H1 (cell line): ENCODE measurements at places on chromosomes 5 and 9. TPM values are rescaled to one million over a fixed set of nuclear protein-coding genes. Genes with fewer than 3 reads are reported as not detected.

- no peak for DNase-seq
These were observed 13.4 kb upstream of the EXOC3 start for GRCh38 chr5:429453-430188.

The TGFBI gene
- 5.9 and 8.5 TPM in 2 replicates for total RNA-seq

- DNase-seq, result no peak
These were observed 13.4 kb upstream of the CCL27 start for GRCh38 chr9:34675869-34676268.

The NME5 gene
- total RNA-seq, result 0.63 and 0.89 TPM in 2 replicates

DNA sequence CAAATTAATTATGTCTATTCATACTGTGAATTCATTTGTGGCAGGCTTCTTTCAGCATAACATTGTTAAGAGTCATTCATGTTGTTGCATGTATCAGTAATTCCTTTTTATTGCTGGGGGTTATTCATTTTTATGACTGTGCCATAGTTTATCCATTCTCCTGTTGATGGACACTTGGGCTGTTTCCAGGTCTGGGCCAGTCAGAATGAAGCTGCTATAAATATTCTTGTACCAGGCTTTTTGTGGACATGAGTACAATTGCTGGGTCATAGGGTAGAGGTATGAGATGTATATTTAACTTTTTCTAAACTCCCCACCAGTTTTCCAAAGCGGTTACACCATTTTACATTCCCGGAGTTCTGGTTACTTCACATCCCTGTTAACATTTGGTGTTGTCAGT is 13.6 kb downstream of the PRPF4 start:
- DNase-seq, result no peak

GRCh38 chr5:10592601-10593000 is 28.7 kb downstream of the ANKRD33B start:
- no peak for DNase-seq

- DNase-seq, result no peak
These were observed 602.6 kb downstream of the MTRR start for GRCh38 chr5:8471581-8471980.
